ENCODE measurements at places on chromosomes 11 and 22.

- no peak for DNase-seq
These were observed 86.7 kb downstream of the RPS6KA4 start for GRCh38 chr11:64445651-64446050.

- DNase-seq, result no peak
These were observed 870.6 kb upstream of the LRRC4C start for GRCh38 chr11:42329929-42330565.

GRCh38 chr22:29351042-29351441 is 35.5 kb upstream of the RASL10A start:
- no peak for DNase-seq

GRCh38 chr22:44828193-44828592 is 75.8 kb downstream of the ARHGAP8 start:
- no peak for DNase-seq

- DNase-seq, result no peak
These were observed 37.0 kb downstream of the GAB2 start for GRCh38 chr11:78380615-78381051.

GRCh38 chr11:91199866-91200265 is 977.0 kb upstream of the CHORDC1 start:
- DNase-seq, result no peak

GRCh38 chr11:1059759-1060158 is 14.9 kb upstream of the MUC2 start:
- DNase-seq, result no peak

DNA sequence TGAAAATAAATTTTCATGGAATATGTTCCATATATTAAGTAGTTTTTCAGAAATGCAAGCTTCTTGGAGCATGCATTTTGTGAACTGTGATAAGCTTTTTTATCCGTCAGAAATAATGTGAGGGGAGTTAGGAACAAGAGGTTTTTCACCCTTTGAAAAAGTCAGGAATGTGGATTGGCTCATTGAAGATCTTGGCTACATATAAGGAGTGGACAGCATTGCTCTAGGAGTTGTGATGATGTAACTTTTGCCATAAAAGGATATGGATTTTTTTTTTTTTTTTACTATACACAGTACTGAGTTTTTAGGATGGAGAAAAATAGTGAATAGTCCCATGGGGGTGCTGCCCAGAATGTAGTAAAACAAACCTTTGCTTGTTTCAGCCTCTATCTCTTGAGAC is 180.2 kb downstream of the NAV2 start:
- no peak for DNase-seq

GRCh38 chr22:29346659-29347058 is 31.2 kb upstream of the RASL10A start:
- DNase-seq, result no peak

DNA sequence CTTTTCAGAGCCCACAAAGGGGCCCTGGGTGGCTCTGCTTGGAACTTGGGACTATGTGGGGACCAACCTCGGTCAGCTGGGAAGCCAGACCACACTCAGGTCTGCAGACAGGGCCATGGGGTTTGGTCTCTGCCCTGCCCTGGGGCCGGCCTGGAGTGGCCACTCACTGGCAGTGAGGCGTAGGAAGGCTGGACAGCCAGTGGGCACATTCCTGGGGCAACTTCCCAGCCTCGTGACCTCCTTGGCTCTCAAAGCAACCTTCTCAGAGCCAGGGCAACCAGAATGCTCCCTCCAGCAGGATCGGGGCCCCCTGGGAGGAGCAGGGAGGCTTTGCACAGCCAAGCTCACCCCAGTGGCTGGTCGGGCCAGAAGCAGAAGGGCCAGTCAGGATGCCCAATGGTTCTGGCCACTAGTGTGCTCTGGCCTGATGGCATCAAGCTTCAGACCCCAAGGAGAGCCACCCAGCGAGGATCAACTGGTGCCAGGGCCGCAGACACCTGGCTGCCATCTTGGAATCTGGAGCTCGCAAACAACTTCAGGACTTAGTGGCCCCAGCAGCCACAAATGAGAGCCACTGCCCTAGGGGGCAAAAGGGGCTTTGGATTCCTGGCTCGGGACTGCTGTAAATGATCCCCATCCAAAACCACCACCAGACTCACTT is 87.1 kb downstream of the MYEOV start:
- DNase-seq, result no peak

DNA sequence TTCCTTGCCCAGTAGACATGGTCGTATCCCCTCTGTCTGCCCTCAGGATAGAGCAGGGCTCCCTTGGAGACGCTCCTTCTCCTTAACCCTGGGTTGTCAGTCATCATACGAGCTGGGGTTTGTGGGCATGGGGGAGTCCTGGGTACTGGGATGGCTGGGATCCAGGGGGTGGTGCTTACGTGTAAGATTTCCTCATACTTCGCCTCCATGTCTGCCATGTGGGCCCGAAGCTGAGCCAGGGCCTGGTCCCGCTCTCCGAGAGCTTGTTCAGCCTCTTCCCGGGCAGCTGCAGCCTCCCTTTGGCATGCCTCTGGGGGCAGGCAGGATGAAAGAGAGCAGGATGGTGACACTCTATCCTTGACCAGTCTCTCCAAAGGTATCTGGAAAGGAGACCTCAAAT is 5.3 kb downstream of the NHERF4 start:
- DNase-seq, result no peak

GRCh38 chr11:124612045-124612444 is 817 bp downstream of the PANX3 start:
- no peak for DNase-seq

- no peak for DNase-seq
These were observed 20.2 kb downstream of the CBX7 start for GRCh38 chr22:39132281-39132680.

DNA sequence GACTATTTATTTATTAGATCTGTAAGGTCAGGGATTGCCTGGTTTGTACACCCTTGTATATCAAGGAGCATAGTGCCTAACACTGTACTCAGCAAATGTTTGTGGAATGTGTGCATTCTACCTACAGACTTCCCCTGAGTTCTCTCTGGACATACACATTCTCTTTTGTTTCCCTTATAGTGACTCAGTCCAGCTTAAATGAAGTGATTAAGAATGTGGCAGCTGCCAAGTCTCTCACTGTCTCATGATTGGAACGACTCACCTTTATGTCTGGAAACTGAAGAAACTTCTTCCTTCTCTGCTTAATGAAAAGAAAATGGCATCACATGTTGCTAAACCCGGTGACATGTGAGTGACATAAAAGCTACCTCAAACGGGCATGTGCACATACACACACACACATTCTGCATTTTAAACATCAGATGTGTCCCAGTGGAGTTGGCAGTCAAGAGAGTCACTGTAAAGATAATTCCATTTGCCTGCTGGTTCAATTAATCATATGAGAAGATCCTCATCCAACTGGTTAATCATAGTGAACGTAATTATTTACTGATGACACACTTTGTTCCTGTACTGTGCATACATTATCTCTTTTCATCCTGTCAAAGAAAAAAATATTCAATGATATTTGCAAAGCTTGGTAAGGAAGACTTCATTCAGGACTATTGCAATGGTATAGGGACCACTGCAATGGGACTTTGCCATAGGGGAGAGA is 42.8 kb downstream of the GLYAT start:
- no peak for DNase-seq

GRCh38 chr22:38843201-38843656 is 599 bp downstream of the NPTXR start:
- no peak for DNase-seq

DNA sequence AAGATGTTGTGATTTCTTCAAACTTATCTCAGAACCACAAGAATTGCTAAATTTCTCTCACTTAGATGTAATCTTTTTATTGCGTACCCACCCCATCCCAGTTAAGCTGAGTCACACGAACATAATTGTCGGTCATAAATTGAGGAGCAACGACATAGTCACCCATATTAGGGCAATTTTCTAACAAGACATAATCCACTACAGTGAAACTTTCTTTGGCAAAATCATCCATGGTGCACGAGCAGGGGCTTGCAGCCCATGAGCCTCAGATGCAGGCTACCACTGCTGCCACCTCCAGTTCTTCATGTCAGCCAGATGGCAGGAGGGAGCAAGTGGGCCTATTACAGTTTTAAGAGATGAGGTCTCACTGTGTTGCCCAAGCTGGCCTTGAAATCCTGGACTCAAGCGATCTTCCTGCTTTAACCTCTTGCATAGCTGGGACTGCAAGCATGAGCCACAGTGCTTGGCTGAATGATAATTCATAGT is 70.3 kb upstream of the GRK2 start:
- DNase-seq, result no peak

DNA sequence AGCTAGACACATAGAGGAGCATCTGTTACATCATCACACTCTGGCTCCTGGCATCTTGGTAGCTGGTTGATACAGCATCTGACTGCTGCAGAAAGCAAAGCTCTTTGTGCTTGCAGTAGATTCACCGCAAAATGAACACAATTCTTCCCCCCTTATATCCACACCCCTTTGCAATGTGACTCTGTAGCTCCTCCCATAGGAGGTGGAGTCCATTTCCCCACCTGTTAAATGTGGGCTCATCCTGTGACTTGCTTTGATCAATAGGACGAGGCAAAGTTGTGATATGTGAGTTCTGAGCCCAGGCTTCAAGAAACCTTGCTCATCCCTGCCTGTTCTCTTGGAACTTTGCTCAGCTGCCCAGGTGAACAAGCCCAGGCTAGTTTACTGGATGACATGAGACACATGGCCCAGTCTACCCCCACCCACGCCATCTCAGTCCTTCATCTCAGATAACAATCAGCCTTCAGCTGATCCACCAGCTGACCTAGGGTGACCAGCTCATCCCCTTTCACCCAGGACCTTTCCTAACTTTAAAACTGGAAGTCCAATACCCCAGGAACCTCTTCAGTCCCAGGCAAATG is 272.2 kb downstream of the TENM4 start:
- no peak for DNase-seq

DNA sequence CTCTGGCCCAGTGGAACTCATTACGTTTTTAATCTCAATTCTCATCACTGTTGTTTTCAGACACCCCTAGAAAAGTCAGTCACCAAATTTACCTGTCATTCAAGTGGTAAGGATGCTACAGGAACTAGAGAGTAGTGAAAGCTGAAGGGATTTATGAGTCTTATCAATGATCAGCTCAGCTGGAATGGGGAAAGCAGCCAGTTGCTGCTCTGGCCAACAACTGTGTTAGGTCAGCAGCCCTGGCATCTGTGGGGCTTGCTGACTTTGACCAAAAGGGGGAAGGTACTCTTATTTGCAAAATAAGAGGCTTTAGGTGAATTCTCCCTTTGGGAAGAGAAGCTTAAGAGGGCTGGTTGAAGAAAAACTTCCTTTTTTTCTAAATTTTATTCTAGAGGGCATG is 76.2 kb upstream of the HORMAD2 start:
- DNase-seq, result no peak

- no peak for DNase-seq
These were observed 466.5 kb downstream of the FAM181B start for GRCh38 chr11:82267186-82267585.

- DNase-seq, result no peak
These were observed 4.9 kb downstream of the LTO1 start for GRCh38 chr11:69670158-69670845.

- DNase-seq, result no peak
These were observed 71.1 kb downstream of the RPUSD4 start for GRCh38 chr11:126140201-126140925.

DNA sequence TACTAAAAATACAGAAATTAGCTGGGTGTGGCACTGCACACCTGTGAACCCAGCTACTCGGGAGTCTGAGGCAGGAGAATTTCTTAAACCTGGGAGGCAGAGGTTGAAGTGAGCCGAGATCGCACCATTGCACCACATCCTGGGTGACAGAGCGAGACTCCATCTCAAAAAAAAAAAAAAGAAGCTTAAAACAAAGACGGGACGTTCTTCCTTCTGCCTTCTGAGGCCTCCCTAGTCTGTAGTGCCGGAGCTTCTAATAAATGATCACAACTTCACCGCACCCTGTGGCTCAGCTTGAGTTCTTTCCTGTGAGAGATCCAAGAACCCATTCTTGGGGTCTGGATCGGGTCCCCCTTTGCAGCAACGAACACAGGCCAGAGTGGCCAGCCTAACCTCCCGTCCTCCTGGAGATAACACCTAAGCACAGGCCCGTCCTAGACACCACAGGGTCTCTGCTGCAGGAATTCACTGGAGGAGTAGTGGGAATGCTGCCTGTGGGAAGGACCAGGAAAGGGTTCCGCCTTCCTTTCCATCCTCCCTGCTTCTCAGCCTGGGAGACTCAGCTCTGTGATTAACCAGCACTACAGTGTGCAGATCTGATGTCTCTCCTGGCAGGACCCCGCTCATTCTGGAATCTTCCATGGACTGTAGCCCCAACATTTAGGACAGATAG is 2.2 kb upstream of the APOBEC3H start:
- no peak for DNase-seq

- DNase-seq, result no peak
These were observed 155.1 kb upstream of the BLID start for GRCh38 chr11:122271137-122271536.

- DNase-seq, result no peak
These were observed 1.6 kb downstream of the OR10G7 start for GRCh38 chr11:124039557-124039956.

DNA sequence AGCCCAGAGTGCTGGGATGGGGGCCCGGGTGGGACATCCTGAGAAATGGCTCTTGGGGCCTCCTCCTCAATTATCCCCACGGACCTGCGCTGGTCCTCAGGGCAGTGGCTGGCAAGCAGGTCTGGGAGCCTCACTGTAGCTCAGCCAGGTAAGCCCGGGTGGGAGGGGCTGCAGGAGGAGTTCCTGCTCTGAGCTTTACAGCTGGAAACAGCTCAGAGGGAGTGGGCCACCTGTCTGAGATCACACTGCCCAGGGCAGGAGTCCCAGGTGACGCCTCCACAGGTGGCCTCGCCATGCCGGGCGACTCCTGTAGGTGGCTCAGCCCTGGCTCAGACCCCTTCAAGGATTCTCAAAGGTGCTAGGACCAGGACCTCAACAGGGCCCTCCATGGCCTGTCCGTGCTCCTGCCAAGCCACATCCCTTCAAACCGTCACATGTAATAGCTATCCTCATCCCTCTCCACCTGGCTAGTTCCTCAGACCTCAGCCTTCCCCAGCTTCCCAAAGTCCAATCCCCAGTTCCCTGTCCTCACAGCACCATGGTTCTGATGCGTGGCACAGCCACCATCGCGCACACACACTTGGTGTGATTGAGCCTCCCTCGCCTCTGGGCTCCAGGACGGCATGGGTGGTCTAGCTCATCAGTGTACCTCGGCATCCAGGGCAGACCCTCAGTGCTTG is 3.6 kb upstream of the TSSK2 start:
- DNase-seq, result no peak
